Cardiac muscle cell (in vitro differentiated cells and primary cell): ENCODE measurements at places on chromosomes 13 and 19. TPM values are rescaled to one million over a fixed set of nuclear protein-coding genes. Genes with fewer than 3 reads are reported as not detected.

The TNFRSF19 gene
- total RNA-seq = 139 and 141 TPM in 2 replicates

The AXL gene
- total RNA-seq = 62.7 and 68.5 TPM in 2 replicates

The PDX1 gene
- not detected in 2 replicates for total RNA-seq

The C1QTNF9 gene
- 0.12 TPM in 1 of 2 replicates, not detected in the other for total RNA-seq

The CYP4F2 gene
- not detected in 2 replicates for total RNA-seq

The F7 gene
- 0.83 and 1.2 TPM in 2 replicates for total RNA-seq

The CDX2 gene
- not detected in 2 replicates for total RNA-seq

The TMEM59L gene
- 0.74 and 1.6 TPM in 2 replicates for total RNA-seq

The TSSK6 gene
- total RNA-seq = 4.1 and 11.9 TPM in 2 replicates

The RASAL3 gene
- 0.14 TPM in 1 of 2 replicates, not detected in the other for total RNA-seq
